Endothelial cell of coronary artery (primary cell): ENCODE measurements at places on chromosomes 6 and 20. TPM values are rescaled to one million over a fixed set of nuclear protein-coding genes. Genes with fewer than 3 reads are reported as not detected.

Gene WFDC12
- total RNA-seq = not detected in 2 replicates

Gene SCRT2
- total RNA-seq = not detected in 2 replicates

Gene RPS6KA2
- total RNA-seq = 99.9 and 147 TPM in 2 replicates

Gene ZNF165
- total RNA-seq = 0.19 and 0.36 TPM in 2 replicates

Gene BPIFB2
- total RNA-seq = not detected in 2 replicates

Gene FAM83D
- total RNA-seq = 9.0 and 28.2 TPM in 2 replicates

Gene B3GALT4
- total RNA-seq = 2.1 and 3.3 TPM in 2 replicates

Gene TUBB2B
- total RNA-seq = 0.63 and 2.9 TPM in 2 replicates

Gene BPI
- total RNA-seq = not detected in 2 replicates

Gene CNR1
- total RNA-seq = under 0.01 and 15.1 TPM in 2 replicates

Gene RSPH9
- 0.09 and 0.19 TPM in 2 replicates for total RNA-seq

Gene BHLHE23
- not detected in 2 replicates for total RNA-seq

Gene PLTP
- total RNA-seq = 8.2 and 13.7 TPM in 2 replicates

Gene RHAG
- total RNA-seq = not detected in 2 replicates

Gene AK9
- 4.1 and 6.4 TPM in 2 replicates for total RNA-seq

Gene WDR27
- 27.1 and 36.8 TPM in 2 replicates for total RNA-seq

Gene PHACTR3
- total RNA-seq = not detected in 2 replicates
